Ascending aorta (tissue), 2 donors: ENCODE measurements at places on chromosomes 1 and 21.

DNA sequence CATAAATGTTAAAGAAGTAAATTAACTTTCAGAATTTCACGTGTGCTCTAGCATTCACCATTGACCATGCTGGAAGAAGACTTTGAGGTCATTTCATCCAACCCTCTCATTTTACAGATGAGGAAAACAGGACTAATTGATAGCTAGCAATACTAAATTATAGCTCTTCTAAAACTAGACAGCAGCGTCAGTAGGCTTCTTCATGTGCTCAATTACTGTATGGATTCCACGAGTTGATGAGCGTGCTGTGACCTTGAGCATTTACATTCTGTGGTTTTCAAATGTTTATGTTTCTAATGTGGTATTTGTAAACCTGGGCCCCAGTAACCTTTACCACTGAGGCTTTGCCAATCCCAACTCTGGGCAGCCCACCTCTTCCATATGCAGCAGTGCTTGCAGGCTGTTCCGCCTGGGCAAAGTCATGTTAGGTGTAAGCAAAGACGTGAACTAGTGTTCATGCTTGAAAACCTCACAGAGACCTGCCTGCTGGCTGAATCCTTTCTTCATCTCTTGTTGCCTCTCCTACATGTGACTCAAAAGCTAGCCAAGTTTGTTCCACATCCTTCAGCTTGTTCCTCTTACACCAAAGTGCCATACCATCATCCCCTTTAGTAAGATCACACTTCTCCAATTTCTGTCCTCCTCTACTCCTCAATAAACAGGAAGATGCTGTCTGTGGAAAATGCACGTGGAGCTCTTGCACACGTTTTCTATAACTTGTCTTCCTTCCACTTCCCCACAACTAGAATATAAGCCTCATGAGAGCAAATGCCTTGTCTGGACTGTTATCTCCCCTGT is 17.2 kb downstream of the KCNJ15 start:
- no peaks in the 10 kb centered on the region for H3K36me3 ChIP-seq
- no peak overlapping the region for H3K4me3 ChIP-seq
- peaks cover 5% of the 10 kb centered on the region for H3K4me1 ChIP-seq
- DNase-seq, result no peak
- H3K27ac ChIP-seq, result no peak overlapping the region

DNA sequence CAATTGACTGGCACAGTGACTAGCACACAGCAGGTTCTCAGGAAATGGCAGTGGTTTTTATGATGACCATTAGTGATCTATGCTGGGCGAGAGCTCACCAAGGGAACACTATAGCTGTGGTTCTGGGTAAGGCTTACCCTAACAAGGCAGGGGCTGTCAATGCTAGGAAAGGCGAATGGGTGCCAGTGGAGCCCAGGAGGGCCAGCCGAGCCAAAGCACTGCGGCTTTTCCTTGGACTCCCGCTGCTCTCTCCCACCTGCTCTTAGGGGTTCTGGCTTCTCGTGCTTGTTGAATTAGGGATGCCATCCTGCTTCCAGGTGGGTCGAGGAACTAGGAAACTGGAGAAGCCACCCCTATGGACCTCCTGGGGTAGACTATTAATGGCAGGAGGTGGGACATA is 10.0 kb upstream of the A3GALT2 start:
- no peaks in the 10 kb centered on the region for H3K27me3 ChIP-seq
- peaks cover 74% of the 10 kb centered on the region for H3K36me3 ChIP-seq
- peak overlapping the region; percentile 80 for H3K27ac ChIP-seq
- H3K4me3 ChIP-seq, result no peak overlapping the region

DNA sequence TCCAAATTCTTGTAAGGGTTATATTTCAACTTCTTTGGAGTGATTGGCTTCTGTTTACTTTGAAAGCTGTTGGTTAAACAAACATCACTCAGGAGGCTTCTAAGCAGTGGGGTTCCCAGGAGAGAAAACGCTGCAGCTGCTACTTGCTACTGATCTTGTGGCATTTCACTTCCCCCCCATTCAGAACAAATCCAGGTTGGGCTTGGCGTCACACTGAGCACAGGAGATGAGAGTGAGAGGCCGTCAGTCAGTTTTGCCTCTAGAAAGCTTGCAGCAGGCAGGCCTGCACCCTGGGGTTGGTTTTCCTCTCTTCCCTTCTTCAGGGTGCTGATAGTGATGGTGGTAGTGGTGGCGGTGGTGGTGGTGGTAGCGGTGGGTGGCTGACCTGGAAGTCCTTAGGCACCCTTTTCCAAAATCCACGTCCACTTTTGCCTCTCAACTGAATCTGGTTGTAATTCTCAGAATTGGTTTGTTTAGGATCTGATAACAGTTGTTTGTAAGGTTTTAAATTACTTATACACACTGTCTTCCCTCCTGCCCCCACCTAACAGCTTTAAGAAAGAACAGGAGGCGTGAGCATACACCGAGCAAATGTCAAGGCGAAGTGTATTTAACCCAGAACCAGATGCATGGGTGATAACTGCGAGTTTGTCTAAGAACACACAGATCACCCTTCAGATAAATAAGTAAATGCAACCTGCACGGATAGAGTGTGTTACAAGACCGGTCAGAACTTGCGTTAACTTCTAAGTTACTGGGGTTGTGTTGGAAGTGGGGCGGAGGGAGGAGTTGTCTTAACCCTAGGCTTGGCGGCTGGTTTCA is 3.2 kb upstream of the PROX1 start:
- no peak overlapping the region for H3K27ac ChIP-seq
- no peak for DNase-seq
- no peak overlapping the region for H3K4me3 ChIP-seq
- H3K27me3 ChIP-seq, result peaks cover 41% of the 10 kb centered on the region
- H3K4me1 ChIP-seq, result peaks cover 12% of the 10 kb centered on the region

DNA sequence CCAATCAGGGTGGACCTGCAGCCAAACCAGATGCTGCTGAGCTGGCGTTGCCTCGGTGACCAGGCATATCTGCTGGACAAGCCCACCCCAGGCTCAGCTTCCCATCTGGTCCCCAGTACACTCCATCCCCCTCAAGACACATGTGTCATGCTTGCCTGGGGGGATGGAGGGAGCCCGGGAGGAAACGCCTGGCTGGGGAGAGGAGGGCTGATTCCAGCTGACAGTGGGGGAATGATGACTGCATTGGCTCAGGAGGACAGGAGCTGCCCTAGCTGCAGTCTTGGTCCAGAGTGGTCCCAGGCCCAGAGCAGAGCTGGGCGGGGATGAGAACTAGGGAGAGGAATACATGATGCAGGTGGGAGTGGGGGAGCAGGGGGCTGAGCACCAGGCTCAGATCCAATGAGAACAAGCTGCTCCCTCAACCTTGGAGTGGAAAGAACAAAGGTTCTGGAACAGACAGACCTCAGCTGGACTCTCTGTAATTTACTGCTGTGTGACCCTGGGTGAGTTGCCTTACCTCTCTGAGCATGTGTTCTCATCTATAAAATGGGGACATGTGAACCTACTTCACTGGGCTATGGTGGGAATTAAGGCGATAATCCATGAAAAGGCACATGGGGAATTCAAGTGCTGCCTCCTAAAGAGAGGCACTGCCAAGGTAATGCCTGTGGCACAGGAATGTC is 23.1 kb upstream of the ECE1 start:
- H3K4me3 ChIP-seq, result no peak overlapping the region
- peaks cover 80% of the 10 kb centered on the region for H3K4me1 ChIP-seq
- no peaks in the 10 kb centered on the region for H3K27me3 ChIP-seq
- H3K27ac ChIP-seq, result peak overlapping the region; percentile 94
- DNase-seq, result no peak
- no peaks in the 10 kb centered on the region for H3K36me3 ChIP-seq

DNA sequence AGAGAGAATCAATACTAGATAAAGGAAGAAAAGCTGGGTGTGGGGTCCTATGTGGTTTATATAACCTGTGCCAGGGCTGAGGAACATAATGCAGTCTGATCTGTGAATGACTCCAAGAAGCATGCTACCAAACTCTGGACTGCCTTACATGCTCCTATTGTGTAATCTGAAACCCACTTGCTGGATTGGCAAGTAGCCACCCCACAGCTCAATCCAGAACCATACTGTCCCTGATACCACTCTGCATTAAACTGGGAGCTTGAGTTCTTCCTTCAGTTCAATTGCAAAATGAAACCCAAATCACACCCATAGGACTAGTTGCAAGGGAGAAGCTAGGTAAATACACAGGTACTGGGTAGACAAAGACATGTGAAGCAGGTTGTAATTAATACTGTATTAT is 115.4 kb upstream of the NEGR1 start:
- H3K27me3 ChIP-seq, result no peaks in the 10 kb centered on the region
- DNase-seq, result no peak
- H3K27ac ChIP-seq, result no peak overlapping the region
- no peak overlapping the region for H3K4me3 ChIP-seq

- H3K27ac ChIP-seq, result peak overlapping the region; percentile 27
- H3K4me1 ChIP-seq, result peaks cover 2% of the 10 kb centered on the region
- H3K36me3 ChIP-seq, result peaks cover 7% of the 10 kb centered on the region
- no peaks in the 10 kb centered on the region for H3K27me3 ChIP-seq
- H3K4me3 ChIP-seq, result no peak overlapping the region
- DNase-seq, result no peak
These were observed 38.5 kb upstream of the TDRD10 start for GRCh38 chr1:154463512-154463990.

DNA sequence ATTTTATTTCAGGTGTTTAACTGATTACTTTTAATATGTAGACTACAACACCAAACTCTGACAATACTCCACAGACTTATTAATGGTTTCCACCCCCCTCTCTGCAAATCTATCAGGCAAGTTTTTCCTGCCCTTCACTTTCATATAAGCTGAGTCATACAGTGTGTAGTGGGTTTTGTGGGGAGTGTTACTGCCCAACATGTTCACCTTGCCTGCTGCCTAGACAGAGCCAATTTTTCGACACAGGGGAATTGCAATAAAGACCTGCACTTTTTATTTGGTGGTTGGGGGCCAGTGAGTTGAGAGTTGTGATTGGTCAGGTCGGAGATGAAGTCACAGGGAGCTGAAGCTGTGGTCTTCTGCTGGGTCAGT is 119.7 kb downstream of the PPIAL4G start:
- DNase-seq, result no peak
- H3K27ac ChIP-seq, result no peak overlapping the region
- no peaks in the 10 kb centered on the region for H3K4me1 ChIP-seq
- H3K27me3 ChIP-seq, result no peaks in the 10 kb centered on the region
- no peaks in the 10 kb centered on the region for H3K36me3 ChIP-seq

DNA sequence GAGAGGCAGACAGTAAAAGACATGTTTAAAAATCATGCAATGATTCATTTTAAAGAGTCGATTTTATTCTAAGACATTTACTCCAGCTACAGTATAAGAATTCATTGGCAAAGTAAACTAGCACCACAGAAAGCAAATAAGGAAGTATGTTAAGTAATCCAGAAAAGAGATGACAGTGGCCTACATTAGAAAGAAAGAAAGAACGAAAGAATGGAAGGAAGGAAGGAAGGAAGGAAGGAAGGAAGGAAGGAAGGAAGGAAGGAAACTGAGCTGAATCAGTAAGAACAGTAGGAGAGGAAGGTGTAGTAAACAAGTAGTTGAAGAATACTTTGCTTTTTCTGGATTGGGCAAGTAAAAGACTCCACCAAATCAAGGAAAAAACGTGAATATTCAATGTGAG is 62.2 kb downstream of the ZZZ3 start:
- H3K4me1 ChIP-seq, result no peaks in the 10 kb centered on the region
- no peak overlapping the region for H3K4me3 ChIP-seq
- H3K27me3 ChIP-seq, result no peaks in the 10 kb centered on the region
- no peak for DNase-seq
- peaks cover 13% of the 10 kb centered on the region for H3K36me3 ChIP-seq

- H3K27ac ChIP-seq, result no peak overlapping the region
- H3K4me3 ChIP-seq, result no peak overlapping the region
- no peaks in the 10 kb centered on the region for H3K4me1 ChIP-seq
- no peaks in the 10 kb centered on the region for H3K27me3 ChIP-seq
These were observed 22.5 kb downstream of the ZNF670 start for GRCh38 chr1:247056071-247056470.
